ENCODE measurements at places on chromosomes 11 and 22.

GRCh38 chr22:26748845-26749244 is 91.5 kb downstream of the MIAT start:
- DNase-seq = no peak

DNA sequence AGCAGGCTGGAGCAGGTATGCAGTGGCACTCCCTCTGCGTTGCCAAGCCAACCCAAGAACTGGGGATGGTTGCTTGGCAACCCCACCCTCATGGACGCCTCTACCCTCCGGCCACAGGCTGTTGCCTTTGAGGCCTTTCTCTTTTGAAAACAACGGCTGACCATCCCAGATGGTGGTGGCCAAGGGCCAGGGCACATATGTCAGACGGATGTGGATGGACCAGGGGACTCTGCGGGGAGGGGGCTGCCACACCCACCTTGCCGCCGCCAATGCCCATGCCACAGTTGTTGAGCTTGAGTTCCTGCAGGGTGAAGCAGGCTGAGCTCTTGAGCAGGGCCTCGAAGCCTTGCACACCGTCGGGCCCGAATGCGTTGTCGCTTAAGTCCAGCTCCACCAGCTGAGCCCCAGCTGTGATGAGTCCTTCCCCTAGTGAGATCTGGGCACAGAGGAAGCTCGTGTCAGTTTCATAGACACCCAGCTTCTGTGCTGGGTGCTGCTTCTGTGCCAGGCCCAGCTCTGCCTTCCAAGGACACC is 21.5 kb downstream of the RANGAP1 start:
- no peak for DNase-seq

- no peak for DNase-seq
Measured at GRCh38 chr11:15805726-15806125, 550.6 kb downstream of the SOX6 start.

GRCh38 chr11:76676636-76677457 is 6.3 kb upstream of the LRRC32 start:
- peak; percentile 10 for DNase-seq

- DNase-seq = no peak
Measured at GRCh38 chr11:13924801-13925327, 37.7 kb upstream of the SPON1 start.

DNA sequence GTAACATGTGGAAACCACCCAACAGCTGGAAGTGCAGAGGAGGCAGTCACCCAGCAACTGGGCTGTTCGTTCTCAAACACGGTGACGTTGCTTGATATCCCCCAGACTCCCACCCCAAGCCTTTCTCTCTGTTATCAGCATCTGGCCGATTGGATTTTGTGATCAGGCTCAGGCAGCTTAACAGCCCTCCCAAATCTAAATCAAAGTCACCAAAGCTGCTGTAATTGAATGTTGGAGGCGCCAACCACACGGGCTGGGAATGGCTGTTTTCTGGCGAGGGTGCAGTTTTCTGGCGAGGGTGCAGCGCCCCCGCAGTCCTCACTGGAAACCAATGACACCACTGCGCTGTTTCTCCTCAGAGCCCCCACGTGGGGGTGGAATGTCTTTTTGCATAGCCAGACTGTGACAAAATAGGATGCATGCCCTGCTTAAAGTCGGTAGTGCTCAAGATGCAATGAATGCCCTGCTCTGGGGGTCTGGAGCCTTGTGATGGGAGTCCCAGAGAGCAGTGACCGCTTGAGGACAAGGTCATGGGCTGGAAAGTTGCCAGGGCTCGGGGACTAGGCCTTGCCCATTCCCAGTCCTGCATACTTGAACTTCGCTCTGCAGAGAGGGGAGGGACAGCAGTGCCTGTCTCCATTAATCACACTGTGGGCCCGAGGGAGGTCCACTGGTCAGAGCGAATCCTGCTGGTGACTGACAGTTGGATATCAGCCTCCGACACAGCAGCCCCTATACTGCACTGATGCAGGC is 105.3 kb downstream of the MORC2 start:
- DNase-seq = peak; percentile 22

DNA sequence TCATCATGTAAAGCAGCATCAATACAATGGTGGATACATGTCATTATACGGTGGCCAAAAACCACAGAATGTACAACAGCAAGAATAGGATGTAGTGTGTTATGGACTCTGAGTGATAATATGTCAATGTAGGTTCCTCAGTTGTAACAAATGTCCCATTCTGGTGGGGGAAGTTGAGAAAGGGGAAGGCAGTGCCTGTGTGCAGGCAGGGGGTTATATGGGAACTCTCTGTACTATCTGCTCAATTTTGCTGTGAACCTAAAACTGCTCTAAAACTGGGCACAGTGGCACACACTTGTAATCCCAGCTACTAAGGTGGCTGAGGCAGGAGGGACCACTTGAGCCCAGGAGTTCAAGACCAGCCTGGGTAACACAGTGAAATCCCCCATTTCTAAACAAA is 5.9 kb downstream of the CHKA start:
- DNase-seq = no peak

- DNase-seq = no peak
Measured at GRCh38 chr11:79950741-79951140, 509.9 kb upstream of the TENM4 start.

DNA sequence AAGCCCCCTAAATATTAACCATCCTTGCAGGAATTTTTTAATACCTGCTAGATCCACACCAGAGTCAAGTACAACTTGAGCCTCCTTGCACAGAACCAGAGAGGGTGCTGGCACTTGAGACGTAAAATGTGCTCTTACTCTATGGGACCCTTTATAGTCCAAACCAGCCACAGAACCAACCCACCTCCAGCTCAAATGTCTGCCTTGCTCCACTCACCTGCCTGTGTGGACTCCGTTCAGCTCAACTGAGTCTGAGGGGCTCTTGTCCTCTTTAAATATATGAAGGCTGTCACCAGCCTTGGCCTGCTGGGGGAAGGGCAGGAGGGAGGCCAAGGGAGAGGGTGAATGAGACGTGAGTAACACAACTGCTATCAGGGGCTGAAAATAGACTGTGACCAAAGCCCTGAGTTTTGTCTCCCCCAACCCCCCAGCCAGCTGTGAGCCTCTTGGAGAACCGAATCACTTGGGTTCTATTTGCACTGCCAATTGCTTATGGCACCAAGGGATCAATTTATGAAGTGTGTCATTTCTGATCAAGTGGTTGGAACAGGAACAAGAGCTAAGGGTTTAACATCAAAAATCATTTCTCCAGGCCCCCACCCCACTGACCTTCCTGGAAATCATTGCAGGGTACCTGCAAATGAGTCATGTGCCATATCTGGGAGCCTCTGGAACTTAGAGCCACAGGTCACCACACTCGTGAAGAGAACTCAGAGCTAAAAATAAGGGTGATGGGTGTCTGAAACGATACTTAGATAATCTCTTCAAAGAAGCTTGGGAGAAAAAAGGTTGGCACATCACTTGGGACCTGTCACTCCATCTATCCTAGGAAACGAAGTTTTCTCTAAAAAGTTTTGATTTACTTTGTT is at the start of gene CSRP3:
CSRP3 (minus strand) TSS at position 247 of the 869 bp plus-strand sequence. CDS start 9,535 bp downstream, outside the sequence.
- DNase-seq = peak; percentile 21

- no peak for DNase-seq
Measured at GRCh38 chr11:133901316-133901715, 55.5 kb downstream of the IGSF9B start.

- DNase-seq = no peak
Measured at GRCh38 chr11:64539239-64539638, 51.8 kb upstream of the SLC22A12 start.

DNA sequence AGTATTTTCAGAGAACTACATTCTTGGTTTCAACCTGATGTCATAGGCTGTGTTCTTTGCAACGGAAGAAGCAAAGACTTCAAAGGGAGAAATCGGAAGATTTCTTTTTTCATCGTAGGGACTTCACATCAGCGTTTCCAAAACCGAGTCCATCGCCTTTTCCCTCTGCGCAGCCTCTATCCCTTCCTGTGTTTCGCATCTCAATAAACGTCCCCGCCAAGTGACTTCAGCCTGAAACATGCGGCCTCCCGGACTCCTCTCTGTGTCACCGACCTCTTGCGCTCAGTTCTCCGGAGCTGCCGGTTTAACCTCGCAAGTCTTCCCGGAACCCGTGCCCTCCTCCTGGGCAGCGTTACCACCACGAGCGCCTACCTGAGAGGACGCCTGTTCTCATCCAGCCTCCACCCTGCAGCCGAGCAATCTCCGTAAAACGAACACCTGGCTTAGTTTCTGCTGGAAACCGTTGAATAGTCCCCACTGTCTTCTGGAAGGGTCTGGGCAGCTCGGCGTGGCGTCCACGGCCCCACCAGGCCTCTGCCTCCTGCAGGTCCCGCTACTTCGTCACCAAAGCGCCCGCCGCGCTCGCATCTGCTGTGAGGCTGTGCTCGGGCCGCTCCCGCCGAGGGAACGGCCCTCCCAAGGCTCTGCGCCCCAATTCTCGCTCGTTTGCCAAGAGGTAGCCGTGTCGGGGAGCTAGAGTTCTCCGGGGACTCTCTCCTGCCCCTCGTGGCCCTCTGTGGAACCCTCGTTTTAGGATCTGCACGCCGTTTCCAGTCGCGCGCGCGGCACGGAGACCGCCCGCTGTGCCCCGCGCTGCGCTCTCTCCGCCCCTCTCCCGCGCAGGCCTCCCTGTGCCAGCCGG is at the start of gene GLB1L3:
GLB1L3 (plus strand) TSS at position 846 of the 862 bp plus-strand sequence. CDS start 362 bp downstream, outside the sequence.
- peak; percentile 22 for DNase-seq

DNA sequence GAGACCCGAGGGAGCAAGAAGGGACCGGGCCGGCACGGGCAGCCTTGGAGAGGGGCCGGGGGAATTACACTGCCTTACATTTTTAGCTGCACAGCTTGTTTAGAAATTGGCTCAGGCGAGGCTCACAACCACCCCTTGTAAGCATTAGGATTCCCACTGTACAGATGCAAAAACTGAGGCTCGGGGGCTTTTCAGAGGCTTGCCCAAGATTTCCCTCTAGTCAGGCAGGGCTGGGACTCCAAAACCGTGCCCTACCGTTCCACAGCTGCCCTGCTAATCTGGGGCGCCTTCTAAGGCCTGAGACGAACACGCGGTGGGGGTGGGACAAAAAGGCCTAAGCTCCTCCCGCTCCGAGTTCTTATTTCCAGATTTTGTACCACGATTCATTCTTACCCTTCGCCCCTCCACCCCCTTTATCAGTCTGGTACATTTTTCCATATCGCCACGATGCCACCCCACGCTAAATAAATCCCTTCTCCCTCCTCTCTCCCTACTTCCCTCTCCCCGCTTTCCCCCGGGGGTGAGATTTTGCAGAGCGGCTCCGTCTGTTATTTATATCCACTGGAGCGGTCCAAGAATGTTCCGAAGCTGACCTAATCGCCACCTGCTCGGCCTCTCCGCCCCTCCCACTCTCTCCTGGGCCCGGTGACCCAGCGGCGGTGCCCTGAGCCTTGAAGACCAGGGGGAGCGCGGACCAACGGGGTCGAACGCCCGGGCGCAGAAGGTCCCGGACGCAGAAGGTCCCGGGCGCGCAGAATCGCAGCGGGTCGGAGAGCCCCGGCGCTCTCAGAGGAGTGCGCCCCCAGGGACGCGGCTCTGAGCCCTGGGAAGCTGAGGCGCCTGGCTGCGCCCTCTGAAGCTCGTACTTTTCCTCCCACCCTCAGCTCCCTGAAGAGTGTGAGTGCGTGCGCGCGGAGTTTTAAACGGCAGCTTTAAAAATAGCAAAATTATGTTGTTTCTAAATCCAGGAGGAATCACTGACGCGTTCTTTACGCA is 764 bp upstream of the PACSIN3 start:
- DNase-seq = peak; percentile 68

DNA sequence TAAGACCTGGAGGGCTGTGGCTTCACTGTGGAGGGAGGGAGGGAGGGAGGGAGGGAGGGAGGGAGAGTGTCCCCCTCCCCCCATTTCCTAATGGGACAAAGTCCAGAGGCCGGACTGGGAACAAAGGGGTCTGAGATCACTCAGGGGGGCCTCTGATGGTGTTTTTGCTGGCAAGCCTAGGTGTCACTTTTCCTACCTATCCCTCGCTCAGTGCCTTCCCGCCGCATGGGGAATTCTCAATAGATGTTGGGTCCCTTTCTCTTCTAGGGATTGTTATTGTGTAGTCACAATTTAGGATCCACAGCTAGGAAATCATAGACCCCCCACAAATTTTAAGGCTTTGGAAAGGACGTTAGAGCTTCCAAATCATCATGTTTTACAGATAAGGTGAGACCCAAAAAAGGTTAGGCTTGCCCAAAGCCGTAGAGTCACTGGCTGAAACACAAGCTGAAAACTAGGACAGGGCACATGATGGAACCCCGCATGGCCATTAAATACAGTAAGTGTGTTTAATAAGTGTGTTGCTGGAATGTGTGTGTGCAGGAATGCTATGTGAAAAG is 4.8 kb upstream of the FTH1 start:
- DNase-seq = no peak

GRCh38 chr22:29536411-29536810 is 17.1 kb downstream of the THOC5 start:
- DNase-seq = no peak

GRCh38 chr11:116791002-116791812 is 472 bp downstream of the APOA5 start:
- DNase-seq = peak; percentile 61

GRCh38 chr22:45742866-45743450 is 71.3 kb downstream of the ATXN10 start:
- DNase-seq = peak; percentile 32
